CD8-positive, alpha-beta memory T cell (primary cell): ENCODE measurements at places on chromosomes 1 and 21.

DNA sequence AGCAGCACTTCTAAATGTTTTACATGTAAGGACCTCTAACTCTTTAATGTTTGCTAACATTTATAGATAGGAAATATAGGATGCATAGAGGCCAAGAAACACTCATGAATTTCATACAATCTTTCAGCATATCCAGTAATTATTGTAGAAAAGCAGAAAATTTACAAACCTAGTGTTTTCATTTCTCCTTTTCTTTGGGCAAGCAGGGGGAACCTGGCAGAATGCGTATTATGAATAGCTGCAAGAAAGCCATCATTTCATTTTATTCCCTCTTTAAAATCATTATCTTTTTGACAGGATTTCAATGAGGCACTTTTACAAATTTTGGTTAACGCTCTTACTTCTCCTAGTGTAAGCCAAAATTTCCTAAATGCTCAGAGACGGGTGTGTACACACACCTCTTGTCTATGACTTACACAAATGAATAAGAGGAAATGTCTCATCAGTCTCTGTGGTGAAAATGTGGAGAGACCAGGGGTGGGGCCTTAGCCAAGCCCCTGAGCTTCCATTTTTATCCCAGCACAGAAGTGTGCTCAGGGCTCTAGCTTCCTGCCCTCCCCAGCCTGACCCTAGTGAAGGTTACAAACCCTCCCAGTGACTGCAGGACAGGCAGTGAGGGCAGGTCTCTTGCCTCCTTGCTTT, 91.6 kb downstream of the LRRC8C start:
- no peak overlapping the region for H3K4me3 ChIP-seq
- H3K27ac ChIP-seq = no peak overlapping the region
- H3K4me1 ChIP-seq = peaks cover 48% of the 10 kb centered on the region
- H3K36me3 ChIP-seq = no peaks in the 10 kb centered on the region
- no peaks in the 10 kb centered on the region for H3K27me3 ChIP-seq

DNA sequence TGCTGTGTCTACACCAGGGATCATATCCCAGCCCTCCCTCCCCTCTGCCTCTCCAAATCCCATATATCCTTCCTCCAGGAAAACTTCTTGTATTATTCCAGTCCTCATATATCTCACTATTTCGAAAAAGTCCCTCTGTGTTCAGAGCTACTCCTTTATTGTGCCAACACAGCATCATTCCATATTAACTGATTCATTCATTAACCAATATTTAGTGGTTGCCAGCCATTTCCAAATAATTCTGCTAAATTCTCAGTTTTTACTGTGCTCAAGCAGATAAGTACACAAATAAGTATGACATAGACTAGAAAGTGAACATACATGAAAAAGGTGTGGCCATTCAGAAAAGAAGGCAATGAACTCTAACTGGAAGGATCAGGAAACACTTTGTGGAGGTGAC, 241.6 kb upstream of the DUSP10 start:
- DNase-seq = no peak
- H3K36me3 ChIP-seq = no peaks in the 10 kb centered on the region
- no peak overlapping the region for H3K4me3 ChIP-seq
- H3K4me1 ChIP-seq = no peaks in the 10 kb centered on the region
- H3K27me3 ChIP-seq = no peaks in the 10 kb centered on the region
- no peak overlapping the region for H3K27ac ChIP-seq

- DNase-seq = no peak
- H3K4me1 ChIP-seq = no peaks in the 10 kb centered on the region
- H3K36me3 ChIP-seq = peaks cover 24% of the 10 kb centered on the region
- H3K27ac ChIP-seq = no peak overlapping the region
- no peaks in the 10 kb centered on the region for H3K27me3 ChIP-seq
Observed at GRCh38 chr1:170545476-170545875, 13.5 kb downstream of the GORAB start.

GRCh38 chr1:170714938-170715337, 51.0 kb downstream of the PRRX1 start:
- no peaks in the 10 kb centered on the region for H3K4me1 ChIP-seq
- H3K36me3 ChIP-seq = no peaks in the 10 kb centered on the region
- no peak for DNase-seq
- H3K27me3 ChIP-seq = no peaks in the 10 kb centered on the region
